G401 (cell line): ENCODE measurements at places on chromosomes 2 and 18. TPM values are rescaled to one million over a fixed set of nuclear protein-coding genes. Genes with fewer than 3 reads are reported as not detected.

DNA sequence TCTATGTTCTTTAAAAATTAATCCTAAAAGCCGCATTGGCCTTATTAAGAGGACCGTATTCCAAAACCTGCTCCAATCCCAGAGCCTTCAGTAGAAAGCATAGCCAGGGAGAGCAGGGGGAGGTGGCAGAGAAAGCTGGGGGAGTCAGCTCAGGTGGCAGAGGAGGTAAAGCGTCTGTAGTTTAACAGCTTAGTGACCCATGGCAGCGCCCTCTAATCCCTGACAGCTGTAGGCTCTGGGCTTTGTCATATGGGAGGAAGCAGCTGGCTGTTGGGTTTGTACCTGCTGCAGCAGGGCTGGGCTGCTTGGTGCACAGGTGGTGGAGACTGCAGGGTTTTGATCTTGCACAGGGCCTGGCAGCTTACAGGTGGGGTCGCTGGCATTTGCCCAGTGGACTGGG is 50.6 kb downstream of the THNSL2 start:
- DNase-seq = no peak

GRCh38 chr2:187615364-187615763 is 61.1 kb upstream of the TFPI start:
- no peak for DNase-seq

The PIEZO2 gene
- total RNA-seq = not detected in 2 replicates

DNA sequence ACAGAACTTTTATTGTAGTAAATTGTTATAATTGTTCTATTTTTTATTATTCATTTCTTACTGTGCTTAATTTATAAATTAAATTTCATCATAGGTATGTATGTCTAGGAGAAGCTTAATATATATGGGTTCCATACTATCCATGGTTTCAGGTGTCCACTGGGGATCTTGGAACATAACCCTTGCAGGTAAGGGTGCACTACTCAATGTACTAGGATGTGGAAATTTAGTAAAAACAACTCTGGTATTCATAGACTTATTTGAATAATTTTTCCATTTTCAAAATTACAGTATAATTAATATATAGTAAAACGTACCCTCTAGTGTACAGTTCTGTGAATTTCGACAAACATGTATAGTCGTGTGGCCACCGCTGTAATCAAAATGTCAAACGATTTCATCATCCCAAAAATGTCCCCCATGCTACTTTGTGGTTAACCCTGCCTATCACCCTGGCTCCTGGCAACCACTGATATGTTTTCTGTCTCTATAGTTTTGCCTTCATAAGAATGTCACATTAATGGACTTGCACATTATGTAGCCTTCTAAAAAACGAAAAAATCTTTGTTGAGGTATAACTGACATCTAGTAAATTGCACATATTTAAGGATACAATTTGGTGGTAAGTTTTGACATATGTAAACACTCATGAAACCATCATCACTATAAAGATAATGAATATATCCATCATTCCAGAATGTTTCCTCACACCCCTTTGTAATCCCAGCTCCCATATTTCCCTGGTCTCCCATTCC is 45.7 kb downstream of the ARL5A start:
- no peak for DNase-seq

DNA sequence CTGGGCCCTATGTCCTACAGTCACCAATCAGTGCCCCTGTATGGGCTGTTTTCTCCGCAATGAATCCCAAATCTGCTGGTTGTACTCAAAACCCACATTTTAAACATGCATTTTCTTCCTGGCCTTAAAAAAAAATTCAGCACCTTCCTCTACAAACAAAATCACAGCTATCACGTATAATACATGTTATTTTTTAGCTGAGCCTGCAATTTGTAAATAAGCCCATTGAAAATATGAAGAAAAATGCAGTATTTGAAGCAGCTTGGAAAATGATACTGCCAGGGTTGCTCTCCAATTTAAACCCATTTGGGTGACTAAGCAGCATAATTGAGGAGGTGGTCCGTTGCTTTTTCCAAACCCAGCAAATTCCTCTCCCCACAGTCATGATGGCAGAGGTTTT is 33.0 kb upstream of the GYPC start:
- DNase-seq = no peak

GRCh38 chr2:161030260-161031063 is 129.8 kb upstream of the TANK start:
- no peak for DNase-seq

DNA sequence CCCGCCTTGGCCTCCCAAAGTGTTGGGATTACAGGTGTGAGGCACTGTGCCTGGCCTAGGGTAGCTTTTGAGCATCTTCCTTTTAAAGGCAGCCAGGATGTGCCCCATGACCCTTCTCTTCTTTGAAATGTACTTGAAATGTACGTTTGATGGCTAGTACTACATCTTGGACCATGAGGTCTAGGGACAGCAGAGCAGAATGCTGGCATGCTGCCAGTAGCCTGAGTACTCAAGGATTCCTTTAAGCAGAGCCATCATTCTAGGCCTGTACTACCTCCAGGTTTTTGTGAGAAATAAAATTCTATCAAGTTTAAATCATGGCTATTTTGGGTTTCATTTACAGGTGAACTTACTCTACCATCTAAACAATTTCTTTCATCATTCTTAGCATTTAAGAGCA is 2.9 kb upstream of the EML6 start:
- no peak for DNase-seq

The C1QL2 gene
- total RNA-seq = not detected in 2 replicates

The PLA2R1 gene
- total RNA-seq = not detected in 2 replicates

- no peak for DNase-seq
These were observed 11.6 kb upstream of the SDC1 start for GRCh38 chr2:20236496-20236895.

DNA sequence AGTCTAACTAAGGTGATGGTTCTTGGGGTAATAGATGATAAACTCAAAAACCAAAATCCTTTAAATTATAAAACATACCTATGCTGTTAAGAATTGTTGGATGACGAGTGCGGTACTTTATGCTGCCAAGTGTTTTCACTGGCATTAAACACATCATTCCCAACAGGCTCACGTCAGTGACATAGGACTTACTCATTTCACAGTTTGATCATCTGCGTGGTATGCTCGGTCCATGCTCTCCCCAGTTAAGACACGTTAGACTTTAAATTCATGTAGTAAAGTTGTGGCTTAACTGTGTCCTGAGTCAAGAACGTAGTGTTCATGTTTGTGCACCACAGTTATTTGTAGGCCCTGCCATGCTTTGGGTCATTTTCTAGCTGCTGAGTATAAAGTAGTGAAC is 125.6 kb upstream of the MYT1L start:
- no peak for DNase-seq

GRCh38 chr2:138446043-138446442 is 55.5 kb upstream of the SPOPL start:
- no peak for DNase-seq

DNA sequence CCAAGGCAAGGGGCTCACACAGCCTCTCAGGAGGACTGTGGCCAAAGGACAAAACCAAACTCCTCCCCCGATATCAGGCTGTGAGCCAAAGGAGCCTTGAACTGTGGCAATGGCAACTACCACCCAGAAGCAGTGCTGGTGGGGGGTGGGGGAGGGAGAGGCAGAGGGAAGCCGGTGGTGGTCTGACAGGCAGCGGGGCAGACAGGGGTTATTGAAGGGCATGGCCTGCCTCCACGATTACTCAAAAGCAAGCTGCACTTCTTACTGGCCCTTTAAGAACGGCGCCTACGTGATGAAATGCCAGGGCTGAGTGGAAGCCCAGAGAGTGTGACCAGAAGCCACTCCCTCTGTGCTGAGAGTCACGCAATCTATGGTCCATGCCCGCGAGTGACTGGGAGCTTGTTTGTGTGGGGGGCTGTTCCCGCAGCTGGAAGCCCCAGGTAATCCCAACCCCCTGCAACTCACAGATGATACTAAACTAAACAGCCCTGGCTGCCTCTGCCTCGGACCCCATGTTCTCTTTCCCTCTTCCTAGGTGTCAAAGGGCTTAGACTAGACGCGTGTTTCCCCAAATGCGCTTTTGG is 128.2 kb upstream of the CXCR4 start:
- DNase-seq = no peak

DNA sequence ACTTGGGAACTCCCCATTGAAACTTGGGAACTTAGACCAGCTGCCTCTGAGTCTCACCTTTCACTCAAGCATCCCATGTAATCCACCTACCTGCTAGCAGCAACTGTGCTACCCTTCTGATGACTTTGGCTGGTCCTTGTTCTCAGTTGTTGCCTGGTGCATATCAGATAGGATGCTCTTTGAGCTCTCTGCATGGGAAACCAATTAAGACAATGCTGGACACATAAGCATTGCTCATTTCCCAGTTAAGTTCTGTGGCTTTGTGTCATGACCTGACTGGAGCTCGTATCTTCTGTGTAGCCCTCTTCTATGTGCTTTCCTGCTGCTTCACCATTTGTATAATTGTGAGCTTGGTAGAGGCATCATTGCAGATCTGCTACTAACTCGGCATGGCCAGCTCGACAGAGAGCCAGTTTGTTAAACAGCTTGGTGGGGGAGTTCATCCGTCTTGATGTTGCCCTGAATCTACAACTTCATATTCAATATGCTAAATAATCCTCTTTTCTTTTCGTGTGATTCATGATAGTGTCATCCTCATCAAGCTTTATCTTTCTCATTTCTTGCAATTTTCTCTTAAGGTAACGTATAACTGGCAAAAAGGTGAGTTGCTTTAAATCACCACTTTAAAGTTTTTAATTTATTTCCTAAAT is 447.5 kb upstream of the SLC14A2 start:
- DNase-seq = no peak

DNA sequence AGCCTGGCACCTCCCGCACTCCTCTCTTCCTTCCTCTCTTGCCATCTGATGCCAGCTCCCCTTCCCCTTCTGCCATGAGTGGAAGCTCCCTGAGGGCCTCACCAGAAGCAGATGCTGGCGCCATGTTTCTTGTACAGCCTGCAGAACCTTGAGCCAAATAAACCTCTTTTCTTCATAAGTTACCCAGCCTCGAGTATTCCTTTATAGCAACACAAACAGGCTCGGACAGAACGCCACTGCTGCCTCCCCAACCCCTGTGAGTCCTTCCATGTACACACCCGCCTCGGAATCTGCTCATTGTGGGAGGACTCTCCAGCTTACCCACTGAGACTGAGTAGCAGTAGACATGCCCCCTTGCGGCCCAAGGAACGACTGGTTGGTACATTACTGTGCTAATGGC is 8.3 kb upstream of the RPS7 start:
- DNase-seq = no peak

- DNase-seq = no peak
These were observed 130.8 kb downstream of the UPP2 start for GRCh38 chr2:158232476-158232875.

- no peak for DNase-seq
These were observed 364.4 kb upstream of the ID2 start for GRCh38 chr2:8317418-8317817.

DNA sequence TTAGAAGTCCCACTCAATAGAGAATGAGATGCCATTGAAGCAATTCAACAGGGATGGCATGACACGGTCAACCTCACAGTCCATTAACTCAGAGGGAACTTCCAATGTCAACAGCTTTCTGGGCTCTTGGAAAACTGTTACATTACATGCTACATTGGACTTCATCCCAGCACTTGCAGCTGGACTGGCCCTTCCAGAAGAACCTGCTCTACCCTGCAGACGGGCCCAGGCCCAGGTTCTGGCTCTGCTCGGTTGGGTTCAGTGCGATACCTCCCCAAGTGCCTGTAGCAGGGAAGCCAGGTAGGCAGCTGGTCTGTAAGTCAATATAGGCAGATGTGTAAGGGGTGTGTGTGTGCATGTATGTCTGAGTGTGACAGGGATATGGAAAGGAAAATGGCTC is 12.9 kb downstream of the LAMA1 start:
- DNase-seq = no peak
